Progenitor cell of endocrine pancreas (in vitro differentiated cells): ENCODE measurements at places on chromosomes 1 and 21. TPM values are rescaled to one million over a fixed set of nuclear protein-coding genes. Genes with fewer than 3 reads are reported as not detected.

CR2 gene
- total RNA-seq = 0.17 and 0.24 TPM in 2 replicates

LYPD8 gene
- not detected in 2 replicates for total RNA-seq

GUCA2B gene
- 0.89 and 1.3 TPM in 2 replicates for total RNA-seq

GRCh38 chr1:168421399-168422004 is 122.3 kb downstream of the XCL2 start:
- H3K27ac ChIP-seq = no peak overlapping the region
- no peak for DNase-seq
- H3K4me3 ChIP-seq = no peak overlapping the region
- H3K27me3 ChIP-seq = no peaks in the 10 kb centered on the region

DNA sequence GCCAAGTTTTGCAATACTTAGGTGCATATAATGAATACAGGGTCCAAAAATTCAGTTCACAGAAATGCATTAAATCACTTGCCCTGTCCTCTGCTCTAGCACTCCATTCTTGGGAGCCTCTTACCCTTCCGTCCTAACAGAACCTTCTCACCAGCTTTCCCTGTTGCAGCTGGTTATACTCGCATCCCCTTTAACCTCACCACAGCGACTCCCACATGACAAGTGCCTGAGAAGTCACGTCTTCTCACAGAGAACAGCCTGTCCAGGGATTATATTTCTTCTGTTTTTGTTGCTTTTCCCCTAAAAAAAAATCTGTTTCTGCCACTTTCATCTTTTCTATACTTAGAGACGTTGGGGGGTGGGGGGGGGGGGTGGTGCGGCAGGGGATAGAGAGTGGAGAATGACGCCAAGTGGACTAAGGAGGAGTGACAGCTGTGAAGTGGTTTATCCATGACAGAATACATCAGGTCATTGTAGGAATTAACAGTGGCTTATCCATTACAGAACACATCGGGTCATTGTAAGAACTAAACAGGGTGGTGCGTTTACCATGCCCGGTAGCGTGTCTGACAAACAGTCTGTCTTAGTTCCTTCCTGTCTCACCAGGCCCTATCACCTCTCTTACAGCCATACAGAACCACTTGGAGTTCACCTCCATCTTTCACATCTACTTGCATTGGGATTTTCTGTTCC is 117.6 kb downstream of the UBE2U start:
- H3K4me3 ChIP-seq = no peak overlapping the region
- peaks cover 4% of the 10 kb centered on the region for H3K27me3 ChIP-seq
- H3K36me3 ChIP-seq = no peaks in the 10 kb centered on the region
- no peak for DNase-seq

DNA sequence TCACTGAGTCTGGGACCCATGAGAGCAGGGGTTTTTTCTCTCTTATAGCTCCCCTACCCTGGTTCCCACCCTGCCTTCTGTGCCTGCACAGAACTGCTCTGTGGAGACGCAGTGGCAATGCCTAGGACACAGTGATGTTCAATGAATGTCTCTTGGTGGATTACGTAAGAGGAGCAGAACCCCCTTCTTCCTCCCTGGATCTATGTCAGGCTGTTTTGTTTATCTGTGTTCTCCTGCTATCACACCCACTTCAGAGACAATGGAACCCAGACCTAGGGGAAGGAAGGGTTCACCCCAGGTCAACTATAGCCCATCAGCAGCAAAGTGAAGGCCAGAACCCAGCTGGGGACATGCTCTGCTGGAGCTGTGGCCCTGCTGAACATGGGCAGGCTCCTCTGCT is 2.0 kb downstream of the HPCAL4 start:
- no peak overlapping the region for H3K27ac ChIP-seq
- H3K36me3 ChIP-seq = no peaks in the 10 kb centered on the region
- H3K4me3 ChIP-seq = no peak overlapping the region
- no peak for DNase-seq
- H3K4me1 ChIP-seq = peaks cover 3% of the 10 kb centered on the region
- H3K27me3 ChIP-seq = peaks cover 86% of the 10 kb centered on the region

DNA sequence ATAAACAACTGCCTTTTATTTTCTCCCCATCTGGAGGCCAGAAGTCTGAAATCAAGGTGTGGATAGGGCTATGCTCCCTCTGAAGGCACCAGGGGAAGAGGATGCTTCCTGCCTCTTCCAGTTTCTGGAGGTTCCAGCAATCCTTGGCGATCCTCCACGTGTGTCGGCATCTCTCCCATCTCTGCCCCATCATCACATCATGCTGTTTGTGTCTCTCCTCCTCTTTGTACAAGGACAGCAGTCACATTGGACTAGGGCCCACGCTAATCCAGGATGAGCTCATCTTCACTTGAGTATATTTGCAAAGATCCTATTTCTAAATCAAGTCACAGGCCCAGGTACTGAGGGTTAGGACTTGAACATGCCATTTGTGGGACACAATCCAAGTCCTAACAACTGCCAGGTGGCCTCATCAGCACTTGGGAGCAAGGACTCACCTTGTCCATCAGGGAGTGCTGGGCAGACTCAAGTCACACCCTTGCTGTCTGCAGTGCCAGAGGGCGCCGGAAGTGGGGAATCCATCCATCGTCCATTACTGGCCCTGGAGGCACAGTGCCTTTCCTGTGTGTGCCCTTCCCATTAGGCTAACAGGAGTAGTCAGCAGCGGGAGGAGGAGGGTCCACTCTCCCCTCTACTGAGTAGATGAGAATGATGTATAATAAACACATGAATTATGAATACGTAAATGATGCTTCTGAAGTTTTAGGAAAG is 185.4 kb upstream of the AJAP1 start:
- no peaks in the 10 kb centered on the region for H3K36me3 ChIP-seq
- no peaks in the 10 kb centered on the region for H3K27me3 ChIP-seq
- H3K4me1 ChIP-seq = no peaks in the 10 kb centered on the region
- no peak overlapping the region for H3K4me3 ChIP-seq
- no peak for DNase-seq
